Right renal cortex interstitium (tissue), 3 donors: ENCODE measurements at places on chromosomes 11 and 22. TPM values are rescaled to one million over a fixed set of nuclear protein-coding genes. Genes with fewer than 3 reads are reported as not detected.

The FGF19 gene
- polyA plus RNA-seq = 1.5 TPM

The TYR gene
- polyA plus RNA-seq = 0.06 TPM

The NEFH gene
- polyA plus RNA-seq = 12.2 TPM

DNA sequence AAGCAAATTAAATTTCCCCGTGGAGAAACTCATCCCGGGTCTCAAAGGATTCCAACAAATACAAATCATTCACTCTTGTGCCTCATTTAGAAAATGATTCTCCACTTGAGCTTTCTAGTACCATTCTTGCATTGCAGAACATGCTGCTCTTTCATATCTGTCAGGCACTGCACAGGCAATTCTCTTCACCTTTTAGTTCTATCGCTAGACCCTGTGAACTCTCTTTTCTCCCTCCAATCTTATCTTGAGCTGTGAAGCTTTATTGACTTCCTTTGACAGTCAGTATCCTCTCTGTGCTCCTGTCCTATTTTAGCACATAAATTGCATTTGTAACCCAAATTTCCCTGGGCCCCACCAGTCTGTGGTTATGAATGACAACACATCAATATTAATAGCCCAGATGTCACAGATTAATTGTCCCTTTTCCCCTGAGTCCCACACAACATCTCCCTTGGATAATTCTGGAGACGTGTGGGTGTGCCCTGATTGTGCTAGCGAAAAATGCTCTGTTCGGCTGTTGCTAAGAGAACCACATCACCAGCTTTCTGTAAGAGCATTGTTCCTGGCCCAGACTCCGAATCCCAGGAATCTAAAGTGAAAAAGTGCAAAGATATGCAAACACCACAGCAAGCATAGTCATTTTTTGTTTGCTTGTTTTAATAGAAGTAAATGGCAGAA, 22.4 kb upstream of the SC5D start:
- no peak for DNase-seq

DNA sequence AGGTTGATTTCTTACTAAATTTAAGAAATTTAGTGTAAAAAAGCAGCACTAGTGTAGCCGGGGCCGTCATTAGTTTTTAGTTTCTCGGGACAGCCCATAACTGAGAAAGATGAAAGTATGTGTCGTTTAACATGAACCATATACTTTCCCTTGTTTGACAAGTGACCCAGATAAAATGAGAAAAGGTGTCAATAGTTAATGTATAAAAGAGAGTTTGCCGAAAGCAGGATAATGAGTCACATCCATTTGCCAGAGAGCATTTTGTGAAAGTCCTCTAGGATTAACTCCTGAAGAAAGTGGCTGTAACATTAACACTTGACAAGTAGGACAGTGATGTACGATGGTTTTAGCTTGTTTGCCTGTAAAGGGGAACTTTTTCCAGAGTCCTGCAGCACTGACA, 13.5 kb downstream of the OR52K1 start:
- no peak for DNase-seq

GRCh38 chr22:39699631-39700360, 129.2 kb downstream of the CACNA1I start:
- no peak for DNase-seq

DNA sequence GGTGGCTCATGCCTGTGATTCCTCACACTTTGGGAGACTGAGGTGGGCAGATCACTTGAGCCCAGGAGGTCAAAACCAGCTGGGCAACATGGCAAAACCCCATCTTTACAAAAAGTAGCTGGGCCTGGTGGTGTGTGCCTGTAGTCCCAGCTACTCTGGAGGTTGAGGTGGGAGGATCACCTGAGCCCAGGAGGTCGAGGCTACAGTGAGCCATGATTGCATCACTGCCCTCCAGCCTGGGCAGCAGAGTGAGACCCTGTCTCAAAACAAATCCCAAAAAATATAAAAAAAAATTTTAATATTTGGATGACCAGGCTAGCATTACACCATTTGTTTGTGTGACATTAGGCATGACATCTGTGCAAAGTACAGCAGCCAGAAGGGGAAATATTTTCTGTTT, 49.7 kb upstream of the CTTN start:
- DNase-seq = no peak

DNA sequence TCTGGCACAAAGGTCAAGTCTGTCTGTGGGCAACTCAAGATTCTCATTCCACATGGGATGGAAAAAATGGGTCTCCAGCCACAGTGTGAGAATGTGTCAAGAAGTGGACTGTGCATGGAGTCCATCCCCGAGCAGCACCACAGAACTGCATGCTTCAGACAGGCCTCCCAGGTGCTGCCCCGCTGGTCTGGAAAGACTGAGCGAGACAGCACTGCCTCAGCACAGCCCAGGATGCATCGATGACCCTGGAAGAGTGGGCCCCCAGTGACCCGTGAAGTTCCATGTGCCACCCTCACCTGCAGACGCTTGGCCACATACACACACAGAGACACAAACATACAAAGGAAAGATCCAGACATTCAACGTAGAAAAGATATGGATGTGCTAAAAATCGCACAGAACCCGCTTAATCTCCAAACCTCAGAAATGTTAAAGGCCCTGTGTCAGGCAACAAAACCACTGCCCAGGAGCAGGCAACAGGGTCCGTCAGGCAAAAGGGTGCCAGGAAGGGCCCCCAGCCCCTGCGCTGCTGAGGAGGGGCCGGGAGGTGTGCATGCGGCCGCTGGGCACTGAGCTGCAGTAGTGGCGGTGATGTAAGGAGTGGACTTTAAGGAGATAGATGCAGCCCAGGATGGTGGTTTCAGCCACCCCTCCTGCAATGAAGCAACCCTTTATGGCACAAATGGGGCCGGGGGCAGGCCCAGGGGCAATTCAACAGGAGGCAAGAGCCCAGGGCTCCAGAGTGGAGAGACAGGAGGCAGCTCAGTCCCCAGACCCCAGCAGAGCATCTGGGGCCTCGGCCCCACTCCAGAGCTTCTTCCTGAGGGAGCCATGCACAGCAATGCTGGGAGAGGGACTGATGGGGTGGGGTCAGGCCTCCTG, 84.7 kb downstream of the DGCR2 start:
- no peak for DNase-seq
